ENCODE measurements at places on chromosomes 1 and 21.

- no peak for DNase-seq
These were observed 5.8 kb downstream of the KCNJ10 start for GRCh38 chr1:160064164-160064563.

GRCh38 chr1:87203904-87204303 is 124.8 kb upstream of the LMO4 start:
- peak; percentile 13 for DNase-seq

DNA sequence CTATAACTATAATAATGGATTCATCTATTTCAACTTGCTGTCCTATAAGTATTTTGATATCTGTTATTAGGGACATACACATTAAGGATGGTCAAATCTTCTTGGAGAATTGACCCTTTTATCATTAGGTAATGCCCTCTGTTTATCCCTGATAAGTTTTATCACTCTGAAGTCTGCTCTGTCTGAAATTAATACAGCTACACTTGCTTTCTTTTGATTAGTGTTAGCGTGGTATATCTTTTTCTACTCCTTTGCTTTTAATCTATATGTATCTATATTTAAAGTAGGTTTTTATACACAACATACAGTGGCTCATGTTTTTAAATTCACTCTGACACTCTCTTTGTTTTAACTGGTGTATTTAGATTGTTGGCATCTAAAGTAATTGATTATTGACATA is 69.9 kb upstream of the EXO1 start:
- no peak for DNase-seq

DNA sequence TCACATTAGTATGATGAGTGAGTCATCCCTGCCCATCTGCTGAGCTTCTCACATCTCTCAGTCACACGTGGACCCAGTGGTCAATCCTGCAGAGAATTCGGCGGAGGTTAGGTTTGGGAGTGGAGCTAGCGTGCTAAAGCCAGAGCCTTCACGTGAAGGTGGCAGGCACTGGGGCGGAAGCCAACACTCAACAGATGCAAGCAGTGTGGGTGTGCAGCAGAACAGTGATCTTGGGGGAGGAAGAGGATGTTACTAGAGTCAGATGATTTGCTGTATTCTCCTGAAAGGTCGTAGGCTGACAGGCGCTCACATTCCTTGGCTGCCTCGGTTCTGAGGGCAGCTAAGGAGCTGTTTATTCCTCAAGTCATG is 6.7 kb downstream of the C1orf115 start:
- peak; percentile 42 for DNase-seq

DNA sequence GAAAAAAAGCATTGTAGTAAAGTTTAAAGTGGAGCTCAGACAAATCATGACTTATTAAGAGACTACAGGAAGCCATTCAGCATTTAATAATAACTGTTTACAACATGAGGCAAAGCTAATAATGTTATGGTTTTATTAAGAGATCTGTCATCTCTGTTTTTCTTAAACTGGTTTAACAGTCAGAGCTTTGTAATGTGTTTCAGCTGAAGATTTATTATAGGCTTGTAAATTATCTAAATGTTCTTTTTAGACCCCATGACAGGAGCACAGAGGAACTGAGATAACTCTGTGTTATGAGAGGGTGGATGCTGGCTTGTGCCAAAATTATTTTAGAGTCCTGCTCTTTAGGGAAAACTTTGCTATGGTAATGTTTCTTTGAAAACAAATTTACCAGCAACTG is 38.0 kb upstream of the RWDD3 start:
- DNase-seq: no peak
